Activated CD4-positive, alpha-beta T cell treated with anti-CD3 and anti-CD28 coated beads for 48 hours (primary cell): ENCODE measurements at places on chromosomes 5 and 9.

DNA sequence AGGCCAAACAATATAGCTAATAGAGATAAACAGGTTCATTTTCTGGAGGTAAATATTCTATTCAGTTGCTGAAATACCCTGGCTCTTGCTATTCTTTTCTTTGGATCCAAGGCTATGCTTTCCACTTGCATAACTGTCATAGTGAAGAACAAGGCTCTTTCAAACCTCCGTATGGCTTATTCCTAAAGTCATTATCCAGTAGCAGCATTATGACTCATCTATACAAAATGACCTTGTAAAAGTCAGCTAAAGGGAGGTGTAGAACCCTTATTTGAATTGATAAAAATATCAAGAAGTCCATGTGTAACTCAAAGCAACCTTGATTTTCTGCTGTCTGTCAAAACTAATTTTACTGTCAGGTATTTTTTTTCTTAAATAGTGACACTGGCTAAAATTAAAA, 447.8 kb downstream of the PLK2 start:
- DNase-seq = no peak

DNA sequence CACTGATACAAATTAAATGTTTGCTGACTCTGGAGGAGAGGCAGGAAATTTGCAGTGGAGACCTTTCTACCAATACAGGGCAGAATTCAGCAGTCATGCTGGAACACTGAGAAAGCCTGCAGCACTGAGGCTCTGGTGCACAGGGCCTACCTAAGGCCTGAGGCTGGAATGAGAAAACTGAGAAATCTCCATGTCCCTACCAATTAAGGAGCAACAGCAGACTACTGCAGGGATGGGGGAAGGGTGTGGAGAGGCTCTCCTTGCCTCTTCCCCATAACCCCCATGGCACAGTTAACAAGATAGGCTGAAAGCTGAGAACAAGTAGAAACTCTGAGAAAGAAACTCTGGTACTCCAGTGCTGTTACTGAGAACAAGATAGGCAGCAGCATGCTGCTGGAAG, 10.5 kb downstream of the FBXO4 start:
- DNase-seq = no peak

DNA sequence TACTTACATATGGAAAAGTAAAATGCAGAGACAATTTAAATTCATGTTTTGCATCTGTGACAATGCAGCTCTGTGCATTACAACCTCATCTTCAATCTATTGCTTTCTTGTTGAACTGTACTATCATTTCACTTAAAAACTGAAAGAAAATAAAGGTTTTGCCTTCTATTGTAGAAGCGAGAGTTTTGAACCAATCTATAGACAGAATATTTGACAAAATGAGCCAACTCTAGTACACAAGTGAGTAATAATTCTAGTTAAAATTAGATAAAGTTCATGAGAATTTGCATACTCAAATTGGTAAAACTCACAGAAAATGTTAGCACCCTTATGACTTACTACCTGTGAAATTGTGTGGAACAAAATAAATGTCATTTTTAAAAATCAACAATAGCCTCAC, 123.7 kb downstream of the EDIL3 start:
- DNase-seq = no peak

DNA sequence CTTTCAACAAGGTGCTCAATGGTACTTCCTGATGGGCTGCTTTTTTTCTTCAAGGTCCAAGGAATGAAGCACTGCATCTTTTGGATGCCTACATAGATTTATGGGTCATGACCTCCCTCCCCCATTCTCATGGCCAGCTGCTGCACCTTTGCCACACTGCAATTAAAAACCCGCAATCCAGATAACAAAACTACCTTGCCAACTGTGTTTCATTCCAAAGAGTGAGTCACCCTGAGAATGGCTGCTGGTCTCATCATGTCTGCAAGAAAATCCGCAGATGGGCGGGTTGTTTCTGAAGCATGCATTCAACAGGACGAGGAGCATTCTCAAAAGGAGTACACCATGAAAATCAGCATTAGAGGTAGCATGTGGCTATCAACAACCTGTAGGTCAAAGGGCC, 139.8 kb downstream of the ELAVL2 start:
- DNase-seq = no peak

GRCh38 chr5:161155451-161155850, 303.4 kb upstream of the ATP10B start:
- no peak for DNase-seq

- no peak for DNase-seq
These were observed 108.5 kb upstream of the OTULINL start for GRCh38 chr5:14472986-14473567.

- DNase-seq = no peak
These were observed 136.8 kb downstream of the CFAP90 start for GRCh38 chr5:7714119-7714518.

GRCh38 chr5:158591301-158591863, 508.3 kb downstream of the EBF1 start:
- no peak for DNase-seq

DNA sequence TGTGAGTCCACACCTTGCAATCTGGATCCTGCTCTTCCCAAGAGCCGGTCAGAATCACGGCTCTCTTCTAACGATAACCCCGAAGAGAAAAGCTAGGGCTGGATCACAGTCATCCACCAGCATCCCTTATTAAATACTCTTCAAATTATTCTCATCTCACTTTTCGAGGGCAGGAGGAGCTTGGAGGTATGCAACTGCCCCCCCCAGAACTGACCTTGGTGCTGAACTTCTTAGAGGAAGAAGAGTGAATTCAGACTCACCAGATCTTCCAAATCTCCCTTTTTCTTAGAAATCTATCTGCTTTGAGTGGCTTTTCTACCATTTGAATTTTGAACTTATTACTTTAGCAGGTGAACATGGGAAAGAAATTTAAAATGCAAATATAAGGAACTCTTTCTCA, 75.7 kb downstream of the MED10 start:
- no peak for DNase-seq

GRCh38 chr9:37953775-37954437, 50.0 kb upstream of the SLC25A51 start:
- peak; percentile 69 for DNase-seq

DNA sequence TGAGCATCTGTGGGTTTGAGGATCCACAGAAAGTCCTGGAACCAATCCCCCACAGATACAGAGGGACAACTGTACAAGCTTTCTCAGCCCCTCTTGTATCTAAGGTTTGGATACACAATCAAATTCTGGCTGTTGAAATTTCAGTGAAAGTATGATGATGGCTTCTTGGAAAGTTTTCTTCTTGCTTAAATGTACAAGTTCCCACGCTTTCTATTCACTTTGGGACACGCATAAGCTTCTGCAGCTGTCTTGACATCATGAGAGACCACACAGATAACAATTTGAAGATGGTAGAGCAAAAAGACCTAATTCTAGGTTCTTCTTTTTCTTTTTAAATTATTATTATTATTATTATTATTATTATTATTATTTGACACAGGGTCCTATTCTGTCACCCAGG, 31.6 kb upstream of the ARL15 start:
- no peak for DNase-seq

DNA sequence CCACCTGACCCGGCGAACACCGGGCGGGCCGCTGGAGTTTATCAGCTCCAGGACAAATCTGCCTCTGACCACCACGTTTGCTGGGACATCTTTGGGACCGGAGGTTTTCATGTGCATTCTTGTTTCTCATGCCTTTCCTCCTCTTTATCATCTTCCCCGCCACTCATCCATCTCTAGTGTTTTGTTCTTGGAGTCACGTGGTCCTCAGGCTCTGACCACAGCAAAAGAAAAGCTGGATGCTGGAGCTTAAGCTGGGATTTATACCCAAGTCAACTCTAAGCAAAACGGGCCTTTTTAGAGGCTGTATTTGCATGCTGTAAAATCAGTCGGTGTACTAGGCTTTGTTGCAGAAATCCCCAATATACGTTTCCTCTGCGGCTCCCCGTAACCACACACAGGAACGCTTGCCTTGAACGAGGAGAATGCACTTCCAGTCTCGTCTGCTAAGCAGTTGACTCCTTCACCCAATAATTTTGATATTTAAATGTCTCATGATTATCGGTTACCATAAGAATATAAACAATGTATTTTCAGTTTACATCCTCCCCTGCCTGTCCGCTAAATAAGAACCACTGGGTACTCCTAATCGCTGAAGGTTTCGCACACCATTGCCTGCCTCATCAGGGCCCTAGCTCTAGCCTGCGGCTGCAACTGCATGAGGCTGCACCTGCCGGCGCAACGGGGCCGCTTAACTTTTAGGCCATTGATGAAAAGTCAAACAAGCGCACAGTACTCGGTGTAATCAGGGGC, 560 bp upstream of the NDUFS6 start:
- peak; percentile 20 for DNase-seq

GRCh38 chr5:163633926-163634460, 128.6 kb downstream of the MAT2B start:
- DNase-seq = no peak

GRCh38 chr9:97510797-97511654, 9.6 kb downstream of the TMOD1 start:
- DNase-seq = peak; percentile 11

- no peak for DNase-seq
These were observed 284.8 kb upstream of the CD180 start for GRCh38 chr5:67481362-67481761.

DNA sequence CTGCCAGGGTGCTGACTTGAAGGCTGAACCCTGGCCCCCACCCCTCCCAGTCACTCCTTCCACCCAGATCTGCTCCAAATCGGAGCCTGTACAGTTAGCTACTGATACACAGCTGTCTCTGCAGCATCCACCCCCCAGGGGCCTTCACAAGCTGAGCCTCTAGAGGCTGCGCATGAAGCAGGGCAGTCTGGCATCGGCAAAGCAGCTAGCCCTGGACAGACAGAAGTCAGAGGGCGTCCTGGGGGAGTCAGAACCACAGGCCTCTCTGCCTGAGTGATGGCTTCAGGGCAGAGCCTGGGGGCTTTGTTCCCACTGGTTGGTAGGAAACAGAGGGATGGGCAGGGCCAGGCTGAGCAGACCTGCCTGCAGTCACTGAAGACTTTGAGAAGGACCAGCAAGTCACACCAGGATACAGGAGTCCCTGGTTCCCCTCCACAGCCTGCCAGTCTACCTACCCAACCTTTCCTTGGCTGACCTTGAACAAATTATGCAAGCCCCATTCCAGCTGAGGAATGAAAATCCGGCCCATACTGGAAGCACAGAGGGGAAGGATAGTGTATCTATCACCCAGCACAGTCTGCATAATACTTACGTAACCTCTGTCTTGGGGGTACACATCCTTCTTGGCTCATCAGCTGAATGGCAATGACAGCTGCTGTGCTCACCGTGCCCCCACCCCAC, 8.8 kb downstream of the VDAC1 start:
- no peak for DNase-seq

- DNase-seq = no peak
These were observed 101.8 kb downstream of the CCDC192 start for GRCh38 chr5:127804886-127805426.

DNA sequence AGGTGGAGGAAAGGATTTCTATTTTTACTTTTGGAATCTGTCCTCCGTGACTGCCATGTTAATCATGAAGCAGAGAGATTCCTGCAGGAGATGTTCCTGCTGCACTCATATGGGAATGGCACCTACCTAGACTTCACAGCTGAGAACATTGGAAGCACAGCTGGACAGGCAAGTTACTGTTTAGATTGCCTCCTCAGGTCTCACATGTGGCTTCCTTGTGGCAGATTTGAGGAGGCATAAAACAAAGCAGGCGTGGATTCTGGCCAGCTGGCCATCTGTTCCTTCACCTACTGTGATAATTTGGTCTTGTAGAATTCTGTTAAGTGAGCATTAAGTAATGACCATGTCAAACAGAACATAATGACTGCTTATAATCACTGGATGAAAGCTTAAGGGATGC, 193.4 kb downstream of the EDIL3 start:
- no peak for DNase-seq

GRCh38 chr5:31577438-31577837, 45.3 kb downstream of the C5orf22 start:
- DNase-seq = no peak

- no peak for DNase-seq
These were observed 52.6 kb upstream of the ITGA1 start for GRCh38 chr5:52735139-52735538.

GRCh38 chr5:157732596-157733262, 1.5 kb downstream of the THG1L start:
- DNase-seq = no peak

GRCh38 chr5:57805170-57805569, 322.6 kb upstream of the ACTBL2 start:
- no peak for DNase-seq

DNA sequence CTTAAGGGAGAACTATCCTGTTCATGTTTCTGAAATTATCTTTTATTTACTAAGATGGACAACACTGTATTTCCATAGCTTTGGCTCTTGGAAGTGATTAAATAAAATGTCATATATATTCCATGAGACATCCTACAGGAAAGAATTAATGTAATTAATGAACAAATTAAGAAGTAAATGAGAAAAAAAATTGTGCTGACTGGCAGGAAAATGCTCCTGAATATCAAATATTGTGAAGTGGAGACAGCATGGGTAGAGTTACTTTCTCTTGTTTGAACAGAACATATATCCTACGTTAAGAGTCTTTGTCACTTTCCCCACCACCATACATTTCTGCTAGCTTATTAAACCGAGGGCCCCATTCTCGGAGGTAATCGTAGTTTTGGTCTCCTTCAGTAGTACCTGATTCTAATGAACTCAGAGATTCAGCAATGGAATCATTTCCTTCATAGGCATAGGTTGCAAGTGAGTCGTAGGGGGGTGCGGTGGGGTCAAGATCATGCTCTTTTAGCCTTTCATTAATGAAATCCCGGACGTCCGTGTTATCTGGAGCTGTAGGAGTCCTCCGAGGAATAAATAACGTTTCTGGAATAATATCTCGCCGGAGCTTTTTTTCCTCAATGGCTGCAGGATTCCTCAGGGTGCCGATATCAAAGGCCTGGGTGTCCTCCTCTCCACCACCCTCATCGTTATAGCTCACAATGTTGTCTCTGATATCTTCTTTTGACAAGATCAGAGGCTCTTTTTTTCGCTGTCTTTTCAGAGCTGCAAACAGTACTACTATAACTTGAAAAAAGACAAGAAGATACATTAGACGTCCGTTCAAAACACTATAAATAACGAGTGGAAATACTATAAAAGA, 157.2 kb downstream of the CDH10 start:
- no peak for DNase-seq

GRCh38 chr9:90909225-90909624, 107.6 kb downstream of the SYK start:
- no peak for DNase-seq

- DNase-seq = no peak
These were observed 153.4 kb upstream of the ADRA1B start for GRCh38 chr5:159762921-159763320.
